ENCODE measurements at places on chromosomes 7 and 10.

- DNase-seq = no peak
These were observed 20.1 kb upstream of the ITPRID1 start for GRCh38 chr7:31493714-31494181.

- no peak for DNase-seq
These were observed 42.6 kb downstream of the CNOT4 start for GRCh38 chr7:135467207-135467711.

DNA sequence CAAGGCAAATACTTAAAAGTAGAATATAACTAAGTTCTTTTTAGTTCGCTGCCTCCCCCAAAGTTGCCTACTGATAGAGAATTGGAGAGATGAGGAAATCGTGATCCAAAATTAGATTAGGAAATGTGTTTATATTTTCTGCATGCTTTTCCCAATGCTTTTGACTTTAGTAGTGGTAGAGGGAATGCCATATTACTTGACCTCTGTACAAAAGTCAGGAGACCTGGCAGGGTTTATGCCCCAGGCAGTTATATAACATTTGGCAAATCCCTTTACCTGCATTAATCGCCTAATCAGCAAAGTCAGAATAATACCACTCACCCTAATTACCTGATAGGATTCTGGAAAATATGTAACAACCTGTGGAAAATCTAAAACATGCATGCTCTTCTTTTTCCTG lies 142.9 kb downstream of the ANKRD30A start:
- no peak for DNase-seq

GRCh38 chr7:418636-419280 lies 100.9 kb downstream of the PDGFA start:
- DNase-seq = no peak

DNA sequence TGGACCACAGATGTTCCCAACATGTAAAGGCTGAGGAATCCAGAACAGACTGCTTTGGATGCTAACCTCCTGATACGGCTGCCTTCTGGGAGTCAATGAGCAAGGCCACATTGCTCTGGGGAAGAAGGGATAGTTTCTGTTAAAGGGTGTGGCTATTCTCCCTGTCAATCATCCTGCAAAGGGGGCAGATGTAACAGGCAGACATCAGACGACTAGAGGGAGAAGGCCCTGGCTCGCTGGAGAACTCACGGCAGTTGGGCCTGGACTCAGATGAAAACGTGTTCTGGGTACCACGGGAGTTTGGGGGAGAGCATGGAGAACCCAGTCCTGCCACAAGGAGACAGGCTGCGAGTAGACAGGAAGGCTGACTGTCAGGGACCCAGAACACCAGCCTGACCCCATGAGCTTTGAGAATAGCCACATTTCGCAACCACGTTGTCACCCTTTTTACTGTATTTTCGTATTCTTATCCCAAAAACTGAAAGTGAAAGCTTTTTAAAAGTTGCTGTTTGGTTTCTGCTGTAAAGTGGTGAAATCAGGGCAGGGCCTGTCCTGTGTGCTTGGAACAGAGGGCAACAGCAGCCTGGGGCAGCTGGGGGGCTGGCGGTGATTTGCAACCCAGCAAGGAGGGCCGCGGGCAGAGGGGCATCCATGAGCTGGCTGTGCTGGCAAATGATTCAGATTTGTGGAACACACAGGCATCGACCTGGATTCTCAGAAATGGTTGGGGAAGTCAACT lies 95.3 kb downstream of the MYOF start:
- DNase-seq = no peak

DNA sequence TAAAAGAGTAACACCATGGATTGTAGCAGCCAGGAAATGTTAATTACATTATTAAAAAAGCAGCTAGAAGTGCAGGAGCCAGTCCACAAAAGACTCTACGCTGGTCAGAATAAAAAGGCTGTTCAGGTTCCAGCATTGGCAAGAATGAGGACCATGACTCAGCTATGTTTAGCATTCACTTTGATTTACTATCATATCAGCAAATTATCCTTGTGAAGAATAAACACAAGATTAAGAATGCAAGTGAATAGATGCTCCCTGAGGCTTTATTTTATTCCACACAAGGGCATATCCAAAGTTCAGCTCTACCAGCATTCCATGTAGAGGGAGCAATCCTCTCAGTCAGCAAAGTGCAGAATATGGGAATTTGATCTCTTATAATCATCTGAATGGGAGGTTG lies 13.6 kb downstream of the DGKB start:
- DNase-seq = no peak

GRCh38 chr10:75430000-75430763 lies 1.2 kb upstream of the LRMDA start:
- no peak for DNase-seq

- no peak for DNase-seq
These were observed 23.3 kb downstream of the ANKRD22 start for GRCh38 chr10:88828310-88828709.

- DNase-seq = no peak
These were observed 47.5 kb downstream of the CAMK2B start for GRCh38 chr7:44277851-44278250.

DNA sequence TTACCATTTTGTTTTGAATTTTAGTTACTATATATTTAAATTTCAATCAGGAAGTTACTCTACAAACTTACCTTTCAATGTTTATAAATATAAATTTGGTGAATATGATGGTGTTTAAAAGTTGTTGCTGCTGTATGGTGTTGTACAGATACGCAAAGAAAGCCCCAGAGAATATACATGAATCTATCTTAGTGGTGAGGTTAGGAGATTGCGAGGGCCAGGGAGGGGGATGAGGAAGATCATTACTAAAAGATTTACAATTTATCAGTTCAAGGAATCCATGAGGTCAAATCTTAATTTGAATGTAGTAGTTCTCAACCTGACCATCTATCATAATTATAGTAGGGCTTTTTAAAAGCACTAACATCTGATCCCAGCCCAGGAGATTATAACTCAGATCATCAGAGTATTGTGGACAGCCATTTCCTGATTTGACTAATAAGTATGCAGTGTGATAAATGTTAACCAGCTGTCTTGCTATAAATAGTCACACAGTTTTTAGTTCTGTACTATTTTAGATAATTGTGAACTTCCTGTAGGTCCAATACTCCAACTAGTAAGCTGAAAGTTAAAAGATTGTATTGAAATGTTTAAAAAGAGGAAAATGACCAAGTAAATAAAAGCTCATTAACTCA lies 23.6 kb downstream of the FAM3C start:
- no peak for DNase-seq

DNA sequence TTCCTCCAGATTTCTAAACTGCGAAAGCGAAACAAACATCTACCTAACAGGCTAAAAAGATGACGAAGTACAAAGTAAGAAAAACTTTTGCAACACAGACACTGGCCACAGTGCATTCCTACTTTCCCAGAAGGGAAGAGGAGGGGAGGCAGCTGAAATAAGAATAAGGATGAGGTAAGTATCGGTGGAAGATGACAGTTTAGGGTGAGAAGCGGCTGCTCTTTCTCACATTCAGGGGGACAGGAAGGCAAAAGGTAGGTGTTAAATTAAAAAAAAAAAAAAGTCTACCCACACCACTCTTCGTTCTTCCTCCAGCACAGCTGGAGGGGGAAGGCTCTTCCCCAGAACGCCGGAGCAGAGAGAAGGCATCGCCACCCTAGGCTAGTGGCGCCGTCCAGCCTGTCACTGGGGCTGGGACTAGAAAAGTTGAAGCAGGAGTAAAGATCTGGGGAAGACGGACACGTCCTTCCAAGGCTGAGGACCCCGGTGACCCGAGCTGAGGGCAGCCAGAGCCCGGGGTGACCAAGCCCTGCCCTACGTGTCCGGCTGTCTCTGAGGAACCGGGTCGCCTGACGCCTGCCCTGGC lies 846 bp downstream of the DNAJC1 start:
- peak; percentile 25 for DNase-seq

- no peak for DNase-seq
These were observed 351.0 kb downstream of the TCERG1L start for GRCh38 chr10:130960531-130960930.

- DNase-seq = no peak
These were observed 20.9 kb downstream of the TEX36 start for GRCh38 chr10:125661941-125662515.

- no peak for DNase-seq
These were observed 43.4 kb downstream of the FOXL3 start for GRCh38 chr7:333393-333764.

GRCh38 chr7:106061301-106061979 lies 50.7 kb downstream of the SYPL1 start:
- no peak for DNase-seq

DNA sequence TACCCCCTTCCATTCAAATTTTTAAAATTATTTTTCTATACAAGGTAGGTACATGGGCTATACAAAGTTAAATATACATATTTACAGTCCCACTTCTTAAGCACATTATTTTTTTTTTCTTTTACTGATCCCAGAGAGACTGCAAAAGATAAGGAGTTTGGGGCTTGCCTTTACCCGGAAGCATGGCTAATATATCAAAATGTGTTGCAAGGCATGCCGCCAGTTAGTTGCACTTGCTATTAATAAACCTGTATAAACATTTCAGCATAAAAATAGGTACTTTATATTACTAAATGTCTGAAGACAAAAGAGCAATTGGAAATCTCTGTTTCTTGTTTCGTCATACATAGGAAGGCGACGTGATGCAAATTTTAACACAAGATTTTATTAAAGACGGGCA lies 21.5 kb upstream of the PDLIM1 start:
- DNase-seq = no peak
